ENCODE measurements at places on chromosomes 13 and 19.

DNA sequence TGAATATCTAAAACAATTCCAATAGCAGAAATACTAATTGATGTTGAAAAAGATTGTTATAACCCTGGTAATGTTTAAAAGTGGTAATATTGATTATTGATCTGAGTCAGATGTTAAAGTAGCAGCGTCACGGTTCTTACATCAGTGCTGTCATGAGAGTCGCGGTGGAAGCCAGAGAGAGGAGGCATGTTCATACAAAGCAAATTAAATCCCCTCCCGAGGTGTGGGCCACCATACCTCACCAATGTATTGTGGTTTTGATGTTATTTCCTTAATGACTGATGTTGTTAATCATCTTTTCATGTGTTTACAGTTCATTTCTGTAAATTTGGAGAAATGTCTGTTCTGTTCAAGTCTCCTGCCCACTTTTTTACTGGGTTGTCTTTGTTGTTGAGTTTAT, 11.2 kb downstream of the ZNF317 start:
- DNase-seq = no peak

- no peak for DNase-seq
Measured at GRCh38 chr13:51738226-51738905, 65.6 kb downstream of the DHRS12 start.

DNA sequence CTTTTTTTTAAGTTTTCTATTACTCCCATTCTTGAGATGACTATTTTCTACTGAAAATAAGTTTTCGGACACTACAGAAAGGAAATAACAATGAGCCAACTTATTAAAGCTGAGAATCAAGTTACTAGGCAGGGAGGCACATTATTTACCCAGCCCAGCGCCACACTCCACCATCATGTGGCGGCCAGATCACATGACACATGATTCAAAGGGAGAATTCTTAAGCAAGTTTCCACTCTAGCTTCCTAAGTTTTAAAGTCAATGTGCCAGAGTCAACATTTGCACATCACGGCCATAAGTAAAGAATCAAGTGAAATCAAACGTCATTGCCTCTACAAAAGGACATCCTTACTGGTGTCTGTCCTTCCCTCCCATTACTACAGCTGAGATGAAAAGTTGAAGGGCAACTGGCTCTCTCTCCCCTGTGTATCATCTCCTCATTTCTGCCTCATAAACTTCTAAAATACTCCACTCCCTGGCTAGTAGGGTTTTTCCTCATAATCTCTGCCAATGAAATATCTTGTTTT, 81.7 kb downstream of the KLF12 start:
- DNase-seq = no peak

DNA sequence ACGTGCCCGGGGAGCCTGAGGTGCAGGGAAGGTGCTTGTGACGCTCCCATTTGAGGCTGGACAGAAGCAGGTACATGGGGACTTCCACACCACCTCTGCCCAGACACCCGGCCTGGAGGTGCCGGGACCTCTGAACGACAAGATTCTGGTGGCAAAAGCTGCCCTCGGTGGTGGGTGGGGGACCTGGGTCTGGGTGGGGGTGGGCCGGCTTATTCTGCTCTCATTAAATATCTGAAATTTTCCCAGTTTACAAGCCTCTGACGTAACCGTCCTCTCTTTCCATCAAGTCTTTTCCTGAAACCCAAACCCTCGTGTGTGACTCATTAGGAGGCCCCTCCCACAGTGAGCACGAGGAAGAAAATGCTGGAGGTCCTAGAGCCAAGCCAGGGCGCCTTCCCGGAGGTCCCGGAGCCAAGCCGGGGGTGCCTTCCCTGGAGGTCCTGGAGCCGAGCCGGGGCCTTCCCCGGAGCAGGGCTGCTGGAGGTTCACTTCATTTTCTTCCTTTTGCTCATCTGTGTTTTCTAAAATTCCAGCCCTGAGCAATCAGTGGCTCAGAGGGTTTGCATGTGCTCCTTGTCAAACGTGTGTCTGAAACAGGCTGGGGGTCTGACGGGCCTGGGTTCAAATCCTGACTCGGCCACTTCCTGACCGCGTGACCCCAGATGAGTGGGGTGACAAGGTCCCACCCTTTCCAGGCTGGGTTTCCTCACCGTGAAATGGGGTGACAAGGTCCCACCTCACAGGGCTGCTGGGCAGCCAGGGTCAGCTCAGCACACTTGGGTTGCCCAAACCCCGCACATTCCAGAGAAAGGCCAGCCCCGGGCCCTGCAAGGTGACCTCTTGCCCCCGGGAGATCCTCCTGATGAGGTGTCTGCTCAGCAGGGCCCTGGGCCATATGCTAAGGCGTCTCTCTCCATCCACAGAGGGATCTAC, 10.0 kb downstream of the CFD start:
- DNase-seq = no peak

- no peak for DNase-seq
Measured at GRCh38 chr19:44927746-44928145, 13.3 kb downstream of the APOC1 start.

- no peak for DNase-seq
Measured at GRCh38 chr13:62093984-62094780, 678.5 kb upstream of the PCDH20 start.

DNA sequence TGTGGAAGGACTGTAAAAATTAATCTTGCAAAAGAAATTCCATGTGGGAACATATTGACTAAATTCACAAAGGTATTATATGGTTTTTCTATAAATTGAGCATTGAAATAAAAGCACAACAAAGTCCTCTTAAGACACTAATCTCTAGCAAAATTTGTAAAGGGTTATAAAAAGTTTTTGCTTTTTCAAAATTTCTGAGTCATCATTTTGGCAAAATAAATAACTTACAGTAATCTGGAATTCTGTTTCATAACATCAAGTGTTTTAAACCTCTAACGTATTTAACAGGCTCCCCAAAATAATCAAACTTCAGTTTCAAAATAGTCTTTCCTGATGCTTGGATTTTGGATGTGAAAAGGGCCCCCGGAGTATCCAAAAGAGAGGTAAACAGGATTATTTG, 26.0 kb downstream of the MED4 start:
- no peak for DNase-seq

GRCh38 chr13:99255271-99255670, 2.9 kb downstream of the GPR18 start:
- no peak for DNase-seq

GRCh38 chr19:12365236-12366162, at the start of gene ZNF442:
TSS of gene ZNF442 (minus strand) at chr19:12365683. CDS start at chr19:12363631, 2,052 bp downstream.
- DNase-seq = peak; percentile 97

- DNase-seq = no peak
Measured at GRCh38 chr13:91825516-91825915, 427.1 kb downstream of the GPC5 start.

DNA sequence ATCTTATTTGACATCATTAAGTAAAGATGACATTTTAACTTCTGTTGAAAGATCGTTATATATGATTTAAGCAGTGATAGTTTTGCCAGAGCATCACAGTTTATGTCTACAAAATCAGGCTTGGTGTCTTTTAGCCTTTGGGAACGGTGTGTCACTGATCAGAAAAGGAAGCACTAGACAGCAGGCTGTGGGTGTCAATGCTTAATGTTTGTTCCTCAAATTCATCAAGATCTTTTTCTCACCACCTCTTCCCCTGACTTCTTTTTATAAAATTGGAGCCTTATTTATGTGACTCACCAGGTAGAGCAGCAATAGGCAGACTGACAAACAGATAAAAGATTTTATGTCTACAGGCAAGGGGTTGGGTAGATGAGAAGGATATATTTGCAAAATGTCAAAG, 1558.5 kb downstream of the EFNB2 start:
- no peak for DNase-seq

- DNase-seq = no peak
Measured at GRCh38 chr19:6875218-6875617, 12.2 kb upstream of the ADGRE1 start.

DNA sequence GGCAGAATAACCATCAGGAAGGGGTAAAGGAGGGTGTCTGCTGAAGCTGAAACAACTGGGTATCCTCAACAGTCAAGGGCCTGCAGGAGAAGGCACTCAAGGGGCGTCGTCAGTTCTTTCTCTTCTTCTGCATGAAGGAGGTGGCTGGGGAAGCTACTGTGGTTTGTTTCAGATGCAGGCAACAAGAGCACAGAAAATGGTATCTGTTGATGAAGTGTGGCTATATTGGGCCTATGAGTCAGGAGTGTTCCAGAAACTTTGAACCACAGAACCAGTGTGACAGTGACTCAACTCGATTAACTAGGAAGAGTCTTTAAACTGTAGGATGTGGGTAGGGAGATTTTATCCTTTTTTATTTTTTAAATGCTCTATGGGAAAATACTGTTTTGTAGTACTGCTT, 686.3 kb downstream of the FGF9 start:
- no peak for DNase-seq

DNA sequence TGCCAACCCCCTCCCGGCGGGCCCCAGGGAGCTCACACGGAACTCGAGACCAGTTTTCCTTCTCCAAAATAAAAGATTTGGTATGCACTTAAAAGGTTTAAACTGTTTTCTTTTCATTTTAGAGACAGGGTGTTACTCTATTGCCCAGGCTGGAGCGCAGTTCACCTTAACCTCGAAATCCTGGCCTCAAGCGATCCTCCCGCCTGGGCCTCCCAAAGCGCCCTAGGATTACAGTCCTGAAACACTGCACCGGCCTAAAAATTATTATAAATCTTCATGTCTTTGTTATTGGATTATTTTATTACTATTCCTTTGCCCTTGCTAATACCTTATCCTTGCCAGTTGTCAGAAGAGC, 553 bp upstream of the SLC7A1 start:
- no peak for DNase-seq

DNA sequence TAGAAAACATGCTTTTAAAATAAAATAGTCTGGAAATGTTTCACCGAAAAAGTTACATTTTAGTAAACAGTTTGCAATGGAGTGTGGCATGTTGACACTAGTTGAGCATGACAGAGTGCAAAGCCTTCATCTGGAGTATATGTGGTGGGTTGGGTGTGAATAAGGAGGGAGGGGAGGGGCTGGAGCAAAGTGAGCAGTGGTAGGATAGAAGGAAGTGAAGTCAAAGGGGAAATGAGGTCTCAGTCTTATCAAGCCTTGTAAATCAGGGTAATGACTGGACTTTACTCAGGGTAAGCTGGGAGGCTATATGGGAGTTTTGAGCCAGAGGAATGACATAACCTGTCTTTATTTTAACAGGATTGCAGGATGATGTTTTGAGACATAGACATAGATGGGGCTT, 222.8 kb downstream of the PCDH20 start:
- no peak for DNase-seq

- DNase-seq = no peak
Measured at GRCh38 chr13:110580800-110581199, 19.3 kb upstream of the RAB20 start.

DNA sequence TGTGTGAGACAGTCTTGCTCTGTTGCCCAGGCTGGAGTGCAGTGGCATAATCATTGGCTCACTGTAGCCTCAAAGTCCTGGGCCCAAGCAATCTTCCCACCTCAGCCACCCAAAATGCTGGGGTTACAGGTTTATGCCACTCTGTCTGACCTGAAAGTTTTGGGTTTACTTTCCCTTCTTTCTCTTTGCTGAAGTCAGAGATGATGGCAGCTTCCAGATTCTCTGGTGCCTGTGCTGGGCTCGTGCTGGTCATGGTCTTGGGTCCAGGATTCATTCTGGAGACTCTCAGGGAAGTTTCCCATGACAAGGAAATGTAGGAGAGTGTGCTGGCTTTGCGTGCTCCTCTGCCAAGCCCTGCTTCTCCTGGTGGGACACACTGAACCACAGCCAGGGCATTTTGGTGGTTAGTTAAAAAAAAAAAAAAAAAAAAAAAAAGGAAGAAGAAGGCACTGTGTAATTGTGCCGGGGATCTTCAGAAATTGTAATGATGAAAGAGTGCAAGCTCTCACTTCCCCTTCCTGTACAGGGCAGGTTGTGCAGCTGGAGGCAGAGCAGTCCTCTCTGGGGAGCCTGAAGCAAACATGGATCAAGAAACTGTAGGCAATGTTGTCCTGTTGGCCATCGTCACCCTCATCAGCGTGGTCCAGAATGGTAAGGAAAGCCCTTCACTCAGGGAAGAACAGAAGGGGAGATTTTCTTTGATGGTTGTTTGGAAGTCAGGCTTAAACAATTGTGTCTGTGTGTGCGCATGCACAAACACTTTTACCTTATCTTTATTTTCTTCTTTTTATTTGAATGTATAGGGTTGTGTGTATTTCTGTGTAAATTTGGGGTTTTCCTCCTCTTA, at the start of gene ALOX5AP:
Gene ALOX5AP, plus strand, starts transcription at position 519 of the 847 bp plus-strand sequence. Its CDS starts 63 bp downstream, at position 582.
- DNase-seq = no peak
